ENCODE measurements at places on chromosomes 11 and 22. TPM values are rescaled to one million over a fixed set of nuclear protein-coding genes. Genes with fewer than 3 reads are reported as not detected.

PRR33 gene
- total RNA-seq: not detected

CARNS1 gene
- 1.1 TPM for total RNA-seq

DDI1 gene
- total RNA-seq: not detected

ADM gene
- 99.1 TPM for total RNA-seq

GRCh38 chr22:24186352-24186740, 5.1 kb downstream of the SUSD2 start:
- no peaks in the 10 kb centered on the region for H3K27me3 ChIP-seq
- no peaks in the 10 kb centered on the region for H3K36me3 ChIP-seq
- no peak for DNase-seq
- H3K4me1 ChIP-seq: no peaks in the 10 kb centered on the region
- no peak overlapping the region for H3K4me3 ChIP-seq

DNA sequence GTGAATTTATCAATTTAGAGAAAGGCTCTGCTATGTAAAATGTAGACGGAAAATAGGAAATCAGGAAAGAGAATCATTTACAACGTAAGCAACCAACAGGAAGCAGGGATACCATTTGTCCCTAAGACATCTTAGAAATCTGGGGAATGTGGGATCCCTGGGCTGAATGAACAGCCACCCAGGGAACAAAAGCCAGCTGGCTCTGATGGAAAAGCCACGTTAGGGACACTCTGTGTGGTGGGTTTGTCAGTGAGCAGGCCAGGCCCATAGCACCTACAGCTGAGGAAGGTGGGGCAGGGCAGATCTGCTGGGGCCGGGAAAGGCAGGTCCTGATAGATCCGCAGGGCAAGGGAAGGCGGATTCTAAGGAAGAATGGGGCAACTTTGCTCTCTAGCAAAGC, 87.1 kb upstream of the CSNK2A3 start:
- DNase-seq: peak; percentile 43
- no peaks in the 10 kb centered on the region for H3K4me1 ChIP-seq
- H3K4me3 ChIP-seq: no peak overlapping the region
- H3K36me3 ChIP-seq: no peaks in the 10 kb centered on the region

GRCh38 chr11:84313830-84314359, 1027.7 kb upstream of the CCDC90B start:
- no peaks in the 10 kb centered on the region for H3K4me1 ChIP-seq
- no peak overlapping the region for H3K27ac ChIP-seq
- no peak for DNase-seq
- H3K36me3 ChIP-seq: no peaks in the 10 kb centered on the region

DNA sequence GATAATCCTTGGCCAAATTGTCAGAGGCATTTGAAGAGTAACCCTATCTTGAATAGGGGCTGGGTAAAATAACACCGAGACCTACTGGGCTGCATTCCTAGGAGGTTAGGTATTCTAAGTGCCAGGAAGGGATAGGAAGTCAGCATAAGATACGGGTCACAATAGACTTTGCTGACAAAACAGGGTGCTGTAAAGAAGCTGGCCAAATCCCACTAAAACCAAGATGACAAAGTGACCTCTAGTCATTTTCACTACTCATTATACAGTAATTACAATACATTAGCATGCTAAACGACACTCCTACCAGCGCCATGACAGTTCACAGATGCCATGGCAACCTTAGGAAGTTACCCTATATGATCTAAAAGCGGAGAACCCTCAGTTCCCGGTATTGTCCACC, 964 bp upstream of the REXO2 start:
- peaks cover 22% of the 10 kb centered on the region for H3K36me3 ChIP-seq
- peak overlapping the region; percentile 63 for H3K27ac ChIP-seq
- DNase-seq: peak; percentile 39

- H3K4me1 ChIP-seq: peaks cover 14% of the 10 kb centered on the region
- no peak overlapping the region for H3K27ac ChIP-seq
- no peak overlapping the region for H3K4me3 ChIP-seq
- no peaks in the 10 kb centered on the region for H3K36me3 ChIP-seq
- H3K27me3 ChIP-seq: no peaks in the 10 kb centered on the region
- DNase-seq: no peak
Observed at GRCh38 chr22:46079861-46080821, 70.2 kb upstream of the PPARA start.
